Stimulated activated CD8-positive, alpha-beta memory T cell treated with anti-CD3 and anti-CD28 coated beads, Interleukin-7, amount 100 ng/mL, for 1 hour (primary cell): ENCODE measurements at places on chromosomes 4 and X.

DNA sequence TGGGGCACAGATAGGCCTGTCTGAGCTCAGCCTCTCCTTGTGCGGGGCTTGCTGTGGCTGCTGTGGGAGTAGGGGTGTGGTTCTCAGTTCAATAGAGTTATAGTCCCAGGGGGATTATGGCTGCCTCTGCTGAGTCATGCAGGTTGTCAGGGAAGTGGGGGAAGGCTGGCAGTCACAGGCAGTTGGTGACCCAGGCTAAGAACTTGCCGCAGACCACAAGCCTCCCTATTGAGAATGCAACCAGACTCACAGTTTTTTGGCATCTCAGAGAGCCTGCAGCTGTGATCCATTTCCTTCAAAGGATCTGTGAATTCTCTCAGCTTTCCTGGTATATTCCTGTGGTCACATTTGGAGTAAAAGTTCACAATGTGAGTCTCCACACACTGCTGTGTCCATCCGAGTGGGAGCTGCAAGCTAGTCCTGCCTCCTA, 364.9 kb downstream of the ZNF674 start:
- DNase-seq = no peak

DNA sequence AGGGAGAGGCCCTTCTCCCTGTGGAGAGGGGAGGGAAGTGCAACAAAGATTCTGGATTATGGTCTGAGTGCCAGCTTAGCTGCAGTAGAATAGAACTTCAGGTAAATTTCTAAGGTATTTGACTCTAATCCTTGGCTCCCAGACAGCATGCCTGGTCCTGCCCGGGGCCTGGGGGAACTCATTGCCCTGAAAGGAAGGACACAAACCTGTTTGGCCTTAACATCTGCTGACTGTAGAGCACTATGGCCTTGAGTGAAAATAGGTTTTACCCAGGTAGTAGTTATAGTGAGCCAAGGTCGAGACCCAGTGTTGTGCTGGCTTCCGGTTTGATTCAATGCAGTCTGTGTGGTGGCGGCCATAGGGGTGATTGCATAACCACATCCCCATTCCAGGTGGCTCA, 64.4 kb downstream of the RPS6KA6 start:
- no peak for DNase-seq

DNA sequence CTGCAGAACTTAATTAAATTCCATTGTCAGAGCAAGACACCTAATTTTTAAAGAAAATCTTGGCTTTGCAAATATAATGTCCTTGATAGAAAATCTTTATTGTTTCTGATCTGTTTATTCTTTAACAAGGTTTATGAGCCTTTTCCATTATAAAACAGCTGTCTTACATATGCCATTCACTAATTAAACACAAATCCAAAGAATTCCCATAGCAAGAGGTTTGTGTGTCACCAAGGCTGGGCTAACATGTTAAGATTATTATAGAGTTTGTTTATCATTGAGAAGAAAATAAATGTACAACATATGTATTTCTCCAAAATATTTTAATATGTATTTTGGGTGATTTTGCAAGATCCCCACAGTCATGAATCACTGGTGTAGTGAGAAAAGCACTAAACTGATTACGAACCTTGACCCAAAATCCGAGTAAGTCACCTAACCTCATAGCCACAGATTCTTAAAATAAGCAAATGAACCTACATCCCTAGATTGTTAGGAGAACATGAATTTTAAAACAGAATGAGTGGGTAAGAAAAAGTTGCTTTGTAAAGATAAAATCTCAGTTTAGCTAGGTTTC, 694.8 kb upstream of the INTU start:
- no peak for DNase-seq

- no peak for DNase-seq
Measured at GRCh38 chrX:133185938-133186337, 32.2 kb downstream of the TFDP3 start.

DNA sequence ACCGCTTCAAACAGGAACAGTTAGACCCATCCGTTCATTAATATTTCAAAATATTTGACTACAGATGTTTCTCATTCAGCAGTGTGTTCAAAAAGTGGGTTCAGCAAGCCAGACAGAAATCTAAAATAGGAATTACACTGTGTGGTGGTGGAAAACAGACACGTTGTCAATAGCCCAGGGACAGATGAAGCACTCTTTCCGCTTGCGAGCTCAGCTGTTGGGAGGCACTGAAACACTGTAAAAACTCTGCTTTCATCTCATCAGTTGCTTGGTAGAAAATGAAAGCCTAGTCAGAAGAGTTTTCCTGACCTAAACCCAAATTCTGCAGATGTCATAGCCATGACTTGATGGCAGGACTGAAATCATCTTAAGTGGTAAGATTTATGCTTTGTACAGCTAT, 38.5 kb downstream of the LRP2BP start:
- DNase-seq = no peak

DNA sequence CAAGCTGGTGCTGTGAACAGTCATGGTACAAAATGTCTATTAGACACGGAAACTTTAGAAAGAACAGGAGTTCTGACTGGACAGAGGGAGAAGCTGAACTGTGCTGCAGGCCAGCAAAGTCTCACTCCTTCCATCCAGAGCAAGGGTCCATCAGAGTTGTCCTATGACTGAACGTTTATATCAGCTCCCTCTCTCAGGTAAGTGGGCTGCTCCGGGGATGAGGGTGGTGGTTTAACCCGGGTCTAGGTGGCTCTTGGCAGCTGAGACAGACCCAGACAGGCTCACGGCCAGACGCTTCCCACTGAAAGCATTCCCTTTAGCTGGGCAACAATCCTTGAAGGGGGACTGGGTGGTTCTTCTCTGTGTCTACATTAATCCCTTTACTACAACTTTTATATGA, 385.0 kb upstream of the SMIM31 start:
- DNase-seq = no peak

- DNase-seq = no peak
Measured at GRCh38 chrX:57821703-57822387, 88.4 kb downstream of the ZXDA start.

- no peak for DNase-seq
Measured at GRCh38 chr4:131052646-131053045, 1956.7 kb downstream of the C4orf33 start.

DNA sequence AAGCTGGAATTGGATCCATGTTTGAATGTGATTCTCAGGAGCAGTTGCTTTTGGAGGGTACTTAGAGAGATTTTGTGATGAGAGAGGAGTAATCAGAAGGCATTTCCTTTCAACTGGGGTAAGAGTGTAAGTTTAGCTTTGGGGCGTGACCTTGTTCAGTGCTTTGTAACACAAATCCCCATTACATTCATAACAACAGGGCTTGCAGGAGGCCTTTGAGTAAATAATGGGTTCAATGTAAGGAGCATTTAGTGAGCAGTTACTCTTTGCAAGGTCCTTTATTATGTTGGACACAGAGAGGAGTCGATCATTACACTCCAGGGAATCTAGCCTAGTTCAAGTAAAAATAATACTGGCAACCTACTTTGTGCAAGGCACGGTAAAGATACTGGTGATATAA, 74.0 kb upstream of the AFF2 start:
- no peak for DNase-seq

- no peak for DNase-seq
Measured at GRCh38 chr4:8778291-8778690, 93.3 kb downstream of the HMX1 start.

- DNase-seq = no peak
Measured at GRCh38 chrX:45803383-45803921, 602.8 kb upstream of the DIPK2B start.

DNA sequence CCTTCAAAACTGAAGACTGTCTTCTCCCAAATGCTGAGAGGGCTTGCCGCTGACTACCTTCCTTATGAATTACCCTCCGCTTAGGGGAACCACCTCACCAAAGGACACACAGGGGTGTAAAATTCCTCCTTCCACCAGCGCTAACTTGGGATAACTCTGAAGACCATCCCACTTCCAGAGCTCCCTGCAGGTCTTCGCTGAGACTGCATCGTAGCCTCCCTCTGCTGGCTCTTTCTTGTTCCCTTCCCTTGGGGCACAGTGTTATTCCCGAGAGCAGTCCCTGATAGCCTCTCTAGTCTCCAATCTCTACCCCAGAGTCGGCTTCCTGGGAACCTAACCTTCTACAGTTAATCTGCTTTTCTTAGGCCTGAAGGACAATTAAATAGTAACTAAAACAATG, 725.5 kb upstream of the ATOH1 start:
- DNase-seq = no peak

DNA sequence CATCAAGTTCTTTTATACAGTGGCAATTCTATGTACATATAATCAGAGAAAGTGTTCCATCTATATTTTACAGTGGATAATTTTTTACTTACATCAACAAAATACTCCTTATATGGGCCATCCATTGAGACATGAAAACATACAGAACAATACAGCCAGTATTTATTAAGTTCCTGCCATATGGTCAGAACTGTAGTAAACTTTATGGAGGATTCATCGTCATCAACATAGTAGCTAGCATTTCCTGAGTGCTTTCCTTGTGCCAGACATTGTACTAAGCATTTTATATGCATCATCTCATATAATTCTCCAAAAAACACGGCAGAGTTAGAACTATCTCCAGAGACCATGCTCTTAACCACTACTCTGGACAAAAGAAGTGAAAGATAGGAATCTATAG, 170.1 kb downstream of the CEP135 start:
- no peak for DNase-seq

DNA sequence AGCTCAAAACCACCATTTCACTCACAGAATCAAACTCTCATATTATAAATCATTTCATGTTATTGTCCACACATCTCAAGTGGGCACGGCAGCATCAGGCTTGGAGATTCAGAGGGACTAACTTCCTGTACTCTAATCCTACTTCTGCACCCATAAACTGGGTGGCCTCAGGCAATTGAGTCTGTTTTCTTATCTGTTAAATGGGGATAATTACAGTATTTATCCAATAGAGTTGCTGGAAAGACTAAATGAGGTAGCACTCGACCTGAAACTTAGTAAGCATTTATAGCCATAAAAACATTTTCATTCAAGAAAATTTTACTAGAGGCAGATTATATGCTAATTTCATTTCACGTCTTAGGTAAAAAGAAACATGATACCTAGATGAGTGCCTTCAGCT, 13.0 kb downstream of the TBC1D1 start:
- DNase-seq = no peak

DNA sequence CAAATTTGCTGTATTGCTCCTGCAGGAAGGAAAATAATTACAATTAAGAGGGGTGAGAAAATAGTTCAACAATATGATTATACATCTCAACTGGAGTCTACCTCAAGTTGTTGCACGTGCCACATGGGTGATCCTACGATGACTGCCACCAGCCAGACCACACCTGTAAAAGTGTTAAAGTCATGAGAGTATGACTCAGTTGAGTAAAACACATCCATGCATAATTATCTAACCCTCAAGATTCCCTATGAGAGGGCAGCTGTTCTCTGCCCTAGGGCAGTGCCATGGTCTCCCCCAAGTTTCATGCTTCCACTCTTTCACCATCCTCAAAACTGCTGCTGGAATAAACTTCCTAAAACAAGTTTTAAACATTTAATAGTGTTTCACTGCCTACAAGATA, 44.1 kb downstream of the QRFPR start:
- DNase-seq = no peak

GRCh38 chr4:3462790-3463415, at the start of gene DOK7:
DOK7 (plus strand) TSS chr4:3463306; CDS start chr4:3463376, 70 bp downstream.
- DNase-seq = no peak

DNA sequence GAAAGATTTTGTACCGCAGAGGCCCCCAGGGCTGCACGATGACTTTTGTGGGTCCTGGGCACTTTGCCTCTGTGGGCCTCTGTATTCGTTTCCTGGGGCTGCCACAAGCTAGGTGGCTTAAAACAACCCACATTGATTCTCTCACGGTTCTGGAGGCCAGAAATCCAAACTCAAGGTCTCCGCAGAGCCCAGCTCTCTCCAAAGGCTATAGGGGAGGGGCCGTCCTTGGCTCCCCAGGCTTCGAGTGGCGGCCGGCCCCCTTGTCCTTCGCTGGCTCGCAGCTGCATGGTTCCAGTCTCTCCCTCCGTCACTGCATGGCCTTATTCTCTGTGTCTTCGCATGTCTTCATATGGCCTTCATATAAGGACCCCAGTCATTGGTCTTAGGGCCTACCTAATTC, 241.2 kb downstream of the EVC2 start:
- no peak for DNase-seq

- no peak for DNase-seq
Measured at GRCh38 chrX:69028006-69028760, 137.1 kb downstream of the PJA1 start.

GRCh38 chr4:186910385-186910784, 186.7 kb upstream of the FAT1 start:
- no peak for DNase-seq

DNA sequence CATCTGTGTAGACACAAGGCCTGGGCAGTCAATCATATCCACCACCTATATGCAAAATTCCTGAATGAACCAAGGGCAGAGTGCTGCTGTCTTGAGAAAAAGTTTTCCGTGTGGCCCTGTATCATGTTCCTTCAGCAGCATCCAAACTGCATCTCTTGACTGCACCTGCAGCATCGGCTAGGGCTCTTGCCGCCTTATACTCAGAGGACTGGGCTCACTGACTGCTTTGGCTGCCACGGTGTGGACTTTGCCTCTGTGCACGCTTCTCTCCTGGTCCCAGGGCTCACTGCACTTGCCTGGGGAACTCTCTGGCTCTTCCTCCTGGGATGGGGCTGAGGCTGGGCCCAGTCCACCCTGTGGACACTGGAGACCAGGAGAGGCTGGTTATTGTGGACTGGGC, 39.5 kb upstream of the STS start:
- no peak for DNase-seq

DNA sequence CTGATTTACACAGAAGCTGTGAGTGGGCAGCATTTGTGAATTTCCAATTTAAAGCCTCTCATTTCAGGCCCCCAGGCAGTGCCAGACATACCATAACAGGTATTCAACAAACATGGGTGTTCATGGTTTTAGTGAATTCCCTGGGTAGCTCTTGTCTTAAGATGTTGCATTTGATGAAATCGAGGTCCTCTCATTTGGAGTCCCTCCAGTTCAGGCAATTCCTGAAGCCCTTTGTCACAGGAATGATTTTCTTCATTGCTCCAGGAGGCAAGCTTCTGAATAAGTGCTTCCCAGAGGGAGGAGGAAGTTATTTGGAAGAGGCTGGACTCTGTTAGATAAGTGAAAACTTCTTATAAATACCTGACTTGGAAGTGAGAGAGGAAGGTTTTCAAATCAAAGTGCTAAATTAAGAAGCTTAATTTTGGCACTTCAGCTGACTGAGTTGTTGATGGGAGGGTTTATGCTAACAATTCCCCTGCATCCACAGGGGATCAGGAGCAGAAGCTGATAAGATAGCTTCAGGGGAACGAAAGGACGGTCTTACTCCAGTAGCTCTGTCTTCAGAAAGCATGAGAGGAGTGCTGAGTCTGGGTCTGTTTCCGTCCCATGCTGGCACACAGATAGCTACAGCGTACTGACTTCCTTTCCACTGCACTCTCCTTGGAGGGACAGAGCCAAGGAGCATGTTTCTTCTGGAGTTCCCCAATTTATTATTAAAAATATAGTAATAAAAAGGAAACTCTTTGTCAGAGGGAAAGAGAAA, 543.1 kb downstream of the GBA3 start:
- no peak for DNase-seq

- no peak for DNase-seq
Measured at GRCh38 chr4:184357165-184357564, 117.2 kb downstream of the IRF2 start.
